Stimulated activated CD8-positive, alpha-beta memory T cell treated with anti-CD3 and anti-CD28 coated beads, Interleukin-7, amount 100 ng/mL, for 1 hour (primary cell): ENCODE measurements at places on chromosomes 7 and 10.

DNA sequence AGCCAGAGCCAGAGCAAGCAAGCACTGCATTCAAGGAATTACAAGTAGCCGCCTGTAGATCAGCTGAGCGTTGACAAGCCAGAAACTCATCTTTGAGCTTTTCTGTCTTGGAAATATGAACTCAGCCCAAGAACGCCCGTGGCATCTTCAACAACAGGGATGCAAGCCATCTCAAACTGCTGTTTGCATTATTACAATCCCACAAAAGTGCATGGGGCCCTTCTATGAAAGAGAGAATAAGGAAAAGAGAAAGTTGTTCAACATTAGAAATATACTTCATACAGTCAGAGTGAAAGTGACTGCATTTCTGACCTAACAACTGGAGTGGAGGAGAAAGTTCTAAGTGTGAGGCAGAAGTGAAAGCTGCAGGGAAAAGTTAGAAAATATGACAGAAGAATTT, 6.5 kb downstream of the SGCE start:
- DNase-seq = no peak

DNA sequence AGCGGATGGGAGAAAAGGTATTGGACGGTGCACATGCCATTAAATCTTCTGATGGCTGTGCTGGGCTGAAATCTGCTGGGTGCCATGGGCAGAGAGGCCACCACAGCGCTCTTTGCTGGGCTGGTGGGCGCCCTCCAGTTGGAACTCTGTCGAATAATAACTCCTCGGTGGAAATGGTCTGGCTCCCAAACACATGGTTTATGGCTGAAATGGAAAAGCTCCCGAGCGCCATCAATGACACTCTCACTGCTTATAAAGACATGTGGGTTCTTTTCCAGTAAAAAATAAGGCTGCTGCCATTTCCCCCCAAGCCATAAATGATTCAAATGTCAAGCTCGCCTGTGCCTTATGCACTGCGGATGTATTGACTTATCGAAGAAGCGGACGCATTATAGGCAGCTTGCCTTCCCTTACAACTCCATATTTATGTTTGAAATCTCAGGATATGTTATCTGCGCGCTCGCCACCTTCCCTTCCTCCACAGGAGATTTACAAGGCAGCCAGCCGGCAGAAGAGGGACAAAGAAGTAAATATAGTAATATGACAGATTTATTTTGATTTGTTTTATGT, 239.0 kb upstream of the MKI67 start:
- no peak for DNase-seq

DNA sequence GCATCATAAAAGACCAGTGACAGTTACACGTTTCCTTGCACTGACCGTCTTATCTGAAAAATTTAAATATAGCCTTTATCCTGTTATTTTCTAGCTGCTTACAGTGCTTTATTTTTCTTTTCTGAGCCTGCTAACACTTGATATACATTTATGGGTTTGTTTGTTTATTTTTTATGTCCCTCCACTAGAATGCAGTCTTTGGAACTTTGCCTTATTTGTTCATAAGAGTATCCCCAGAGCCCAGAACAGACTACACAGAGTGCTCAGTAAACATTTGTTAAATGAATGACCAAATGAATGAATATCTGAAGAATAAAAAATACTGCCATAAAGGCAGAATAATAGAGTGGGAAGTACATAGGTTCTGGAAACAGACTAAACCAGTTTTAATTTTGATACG, 202.3 kb upstream of the LRRN3 start:
- no peak for DNase-seq

DNA sequence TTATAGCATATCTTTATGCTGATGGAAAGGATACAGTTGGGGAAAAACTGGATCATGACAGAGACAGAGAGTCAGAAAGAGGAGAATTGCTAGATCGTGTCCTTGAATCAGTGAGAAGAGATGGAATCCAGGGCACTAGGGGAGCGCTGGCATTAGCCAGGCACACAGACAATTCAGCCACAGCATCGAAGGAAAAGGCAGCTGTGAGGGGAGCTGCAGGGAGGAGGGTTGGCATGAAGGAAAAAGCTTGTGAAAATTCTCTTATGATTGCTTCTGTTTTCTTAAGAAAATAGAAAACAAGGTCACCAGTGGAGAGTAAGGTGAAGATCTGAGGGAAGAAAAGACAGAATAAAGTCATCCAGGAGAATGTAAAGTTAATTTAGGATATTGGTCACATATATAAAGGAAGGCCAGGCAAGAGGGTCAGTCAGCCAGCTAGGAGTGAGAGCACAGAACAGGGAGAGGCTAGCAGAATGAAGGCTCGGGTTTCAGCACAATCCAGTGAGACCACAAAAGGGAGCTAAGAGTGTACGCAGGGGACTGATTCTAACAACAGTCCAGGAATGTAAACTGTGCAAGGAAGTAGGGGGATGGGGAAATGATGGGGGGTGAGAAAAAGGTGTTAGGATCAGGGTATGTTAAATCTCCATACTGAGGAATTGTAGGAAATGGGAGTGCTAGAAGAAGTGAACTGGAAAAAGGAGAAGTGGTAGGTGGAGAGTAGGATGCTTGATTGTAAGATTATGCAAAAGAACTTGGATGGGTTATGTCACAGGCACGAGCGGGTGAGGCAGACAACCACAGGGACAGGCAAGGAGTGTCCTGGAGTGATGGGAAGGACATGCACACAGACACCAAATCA, 112.0 kb downstream of the RNF32 start:
- DNase-seq = no peak

DNA sequence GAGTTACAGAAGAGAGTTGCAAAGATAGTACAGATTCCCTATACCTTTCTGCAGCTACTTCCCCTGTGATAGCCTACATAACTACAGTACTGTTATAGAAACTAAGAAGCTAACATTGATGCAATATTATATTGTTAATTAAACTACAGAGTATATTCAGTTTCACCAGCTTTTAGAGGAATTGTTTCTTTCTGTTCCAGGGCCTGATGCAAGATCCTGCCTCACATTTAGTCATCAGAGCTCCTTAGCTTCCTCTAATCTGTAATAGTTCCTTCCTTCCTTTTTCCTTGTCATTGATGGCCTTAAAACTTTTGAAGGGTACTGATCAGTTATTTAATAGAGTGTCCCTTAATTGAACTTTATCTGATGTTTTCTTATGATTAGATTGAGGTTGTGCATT, 56.8 kb downstream of the SDHAF3 start:
- no peak for DNase-seq

GRCh38 chr10:909831-910230, 21.7 kb downstream of the LARP4B start:
- DNase-seq = no peak

GRCh38 chr10:109933984-109934565, 10.8 kb upstream of the XPNPEP1 start:
- no peak for DNase-seq

DNA sequence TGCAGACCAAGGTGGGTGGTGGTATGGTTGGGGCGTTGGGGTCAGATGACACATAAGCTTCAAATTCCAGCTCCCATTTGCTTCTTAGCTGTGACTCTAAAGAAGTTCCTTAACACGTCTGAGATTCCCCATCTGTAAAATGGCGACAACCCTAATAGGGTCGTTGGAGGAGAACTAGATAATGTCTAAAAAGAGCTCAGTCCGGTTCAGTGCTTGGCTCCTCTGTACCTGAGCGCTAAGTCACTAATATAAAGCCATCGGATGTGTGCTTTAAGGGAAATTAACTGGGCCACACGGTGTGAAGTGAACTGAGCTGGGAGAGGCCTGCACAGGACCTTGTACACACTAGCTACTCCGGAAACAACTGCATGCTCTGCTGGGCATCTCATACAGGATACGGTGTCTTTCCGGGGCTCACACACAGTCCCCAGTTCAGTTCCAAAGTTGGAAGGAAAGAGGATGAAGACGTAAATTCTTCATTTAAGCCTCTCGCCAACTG, 476 bp upstream of the ZFYVE27 start:
- no peak for DNase-seq

GRCh38 chr10:6579183-6579903, 733 bp downstream of the PRKCQ start:
- no peak for DNase-seq

- no peak for DNase-seq
Measured at GRCh38 chr10:35089611-35090161, 455 bp downstream of the CUL2 start.

DNA sequence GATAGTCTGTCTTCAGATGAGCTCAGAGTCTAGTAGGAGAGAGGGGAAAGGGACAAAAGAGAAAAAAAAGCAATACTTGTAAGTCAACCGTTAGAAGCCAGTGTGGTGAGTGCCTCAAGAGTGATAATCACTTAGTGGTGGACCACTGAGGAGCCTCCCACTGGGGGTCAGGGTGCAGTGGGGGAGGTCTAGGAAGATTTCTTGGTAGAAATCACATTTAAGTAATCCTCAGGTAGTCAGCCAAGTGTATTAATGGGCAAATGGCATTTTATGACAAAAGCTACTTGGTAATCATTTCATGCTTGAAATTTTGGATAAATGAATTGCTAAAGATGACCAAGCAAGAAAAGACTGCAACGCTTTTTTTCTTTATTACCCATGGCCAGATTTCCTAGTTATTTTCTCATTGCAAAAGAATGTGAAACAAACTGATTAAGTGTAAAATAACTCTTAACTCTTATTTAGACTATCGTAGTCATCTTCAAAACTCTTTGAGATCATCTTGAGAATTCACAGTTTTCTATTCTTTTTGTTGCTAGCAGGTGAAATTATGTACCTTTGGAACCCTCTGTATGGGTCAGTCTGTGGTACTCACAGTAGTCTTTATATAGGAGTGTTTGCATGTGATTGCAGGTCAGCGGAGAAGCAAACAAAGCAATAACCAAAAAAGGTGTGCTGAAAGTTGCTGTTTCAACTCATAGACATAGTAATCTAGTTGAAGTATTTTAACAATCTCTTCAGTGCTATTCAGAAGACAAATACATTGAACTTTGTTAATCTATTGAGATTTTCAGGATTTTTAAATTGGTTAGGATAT, 63.9 kb downstream of the PPP1R9A start:
- DNase-seq = no peak

DNA sequence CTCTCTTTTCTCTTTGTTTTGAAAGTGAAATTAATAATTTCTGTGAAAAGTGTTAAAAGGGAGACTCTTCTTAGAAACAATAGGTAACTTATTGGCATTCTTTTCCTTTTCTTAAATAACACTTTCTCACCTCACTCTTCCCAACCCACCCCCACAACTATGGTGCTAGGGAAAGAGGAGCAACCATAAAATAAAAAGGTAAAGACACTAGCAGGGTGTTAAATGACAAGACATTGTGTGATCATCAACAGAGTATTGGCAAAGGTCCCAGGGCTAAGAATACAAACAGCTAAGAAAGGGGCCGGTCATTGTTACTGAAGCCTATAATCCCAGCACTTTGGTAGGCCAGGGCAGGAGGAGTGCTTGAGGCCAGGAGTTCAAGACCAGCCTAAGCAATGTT, 183.7 kb downstream of the NEBL start:
- DNase-seq = no peak

DNA sequence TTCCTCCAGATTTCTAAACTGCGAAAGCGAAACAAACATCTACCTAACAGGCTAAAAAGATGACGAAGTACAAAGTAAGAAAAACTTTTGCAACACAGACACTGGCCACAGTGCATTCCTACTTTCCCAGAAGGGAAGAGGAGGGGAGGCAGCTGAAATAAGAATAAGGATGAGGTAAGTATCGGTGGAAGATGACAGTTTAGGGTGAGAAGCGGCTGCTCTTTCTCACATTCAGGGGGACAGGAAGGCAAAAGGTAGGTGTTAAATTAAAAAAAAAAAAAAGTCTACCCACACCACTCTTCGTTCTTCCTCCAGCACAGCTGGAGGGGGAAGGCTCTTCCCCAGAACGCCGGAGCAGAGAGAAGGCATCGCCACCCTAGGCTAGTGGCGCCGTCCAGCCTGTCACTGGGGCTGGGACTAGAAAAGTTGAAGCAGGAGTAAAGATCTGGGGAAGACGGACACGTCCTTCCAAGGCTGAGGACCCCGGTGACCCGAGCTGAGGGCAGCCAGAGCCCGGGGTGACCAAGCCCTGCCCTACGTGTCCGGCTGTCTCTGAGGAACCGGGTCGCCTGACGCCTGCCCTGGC, 846 bp downstream of the DNAJC1 start:
- DNase-seq = no peak

GRCh38 chr7:36887233-36887632, 162.9 kb upstream of the AOAH start:
- DNase-seq = no peak

GRCh38 chr10:6077071-6077675, 11.7 kb upstream of the RBM17 start:
- DNase-seq = no peak

DNA sequence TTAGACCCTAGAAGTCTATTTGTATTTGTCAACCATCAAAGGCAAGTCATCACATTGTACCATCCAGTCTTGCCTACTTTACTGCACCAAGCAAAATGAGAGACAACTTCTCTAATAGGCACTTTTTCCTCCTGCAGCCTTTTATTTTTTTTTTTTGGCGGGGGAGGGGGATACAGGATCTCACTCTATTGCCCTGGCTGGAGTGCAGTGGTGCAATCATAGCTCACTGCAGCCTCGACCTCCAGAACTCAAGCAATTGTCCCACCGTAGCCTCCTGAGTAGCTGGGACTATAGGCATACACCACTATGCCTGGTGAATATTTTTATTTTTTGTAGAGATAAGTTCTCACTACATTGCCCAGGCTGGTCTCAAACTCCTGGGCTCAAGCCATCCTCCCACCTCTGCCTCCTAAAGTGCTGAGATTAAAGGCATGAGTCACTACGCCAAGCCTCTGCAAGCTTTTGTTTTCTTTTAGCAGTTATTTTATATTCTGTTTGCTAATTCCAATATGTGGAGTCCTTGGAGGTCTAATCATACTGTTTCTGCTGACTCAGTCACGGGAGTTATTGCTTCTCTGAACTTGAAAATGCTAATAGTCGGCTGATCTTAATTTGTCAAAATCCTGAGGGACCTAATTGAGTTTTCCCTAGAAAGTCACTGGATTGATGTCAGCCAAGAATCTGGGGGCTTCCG, 14.2 kb downstream of the KPNA7 start:
- DNase-seq = no peak

DNA sequence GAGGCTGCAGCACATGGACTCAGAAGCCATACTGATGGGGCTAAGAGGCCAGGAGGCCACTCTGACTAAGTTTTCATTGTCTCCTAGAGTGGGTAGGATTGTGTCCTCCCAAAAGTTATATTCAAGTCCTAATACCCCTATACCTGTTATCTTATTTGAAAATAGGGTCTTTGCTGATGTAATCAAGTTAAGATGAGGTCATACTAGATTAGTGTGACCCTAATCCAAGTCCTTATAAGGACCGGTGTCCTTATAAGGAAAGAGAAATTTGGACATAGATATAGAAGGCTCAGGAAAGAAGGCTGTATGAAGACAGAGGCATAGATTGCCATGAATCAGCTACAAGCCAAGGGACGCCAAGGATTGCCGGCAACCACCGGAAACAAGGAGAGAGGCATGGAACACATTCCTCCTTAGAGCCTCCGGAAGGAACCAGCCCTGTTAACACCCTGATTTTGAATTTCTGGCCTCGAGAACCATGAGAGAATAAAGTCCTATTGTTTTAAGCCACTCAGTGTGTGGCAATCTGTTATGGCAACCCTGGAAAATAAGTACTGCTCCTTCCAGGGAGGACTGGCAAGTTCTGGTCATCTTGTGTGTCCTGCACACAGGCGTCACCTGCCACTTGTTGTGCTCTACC, 157.0 kb downstream of the EMX2 start:
- no peak for DNase-seq
